B cell (primary cell): ENCODE measurements at places on chromosomes 4 and X. TPM values are rescaled to one million over a fixed set of nuclear protein-coding genes. Genes with fewer than 3 reads are reported as not detected.

GRCh38 chr4:120158841-120159463 lies 92.3 kb upstream of the MAD2L1 start:
- DNase-seq: no peak

DNA sequence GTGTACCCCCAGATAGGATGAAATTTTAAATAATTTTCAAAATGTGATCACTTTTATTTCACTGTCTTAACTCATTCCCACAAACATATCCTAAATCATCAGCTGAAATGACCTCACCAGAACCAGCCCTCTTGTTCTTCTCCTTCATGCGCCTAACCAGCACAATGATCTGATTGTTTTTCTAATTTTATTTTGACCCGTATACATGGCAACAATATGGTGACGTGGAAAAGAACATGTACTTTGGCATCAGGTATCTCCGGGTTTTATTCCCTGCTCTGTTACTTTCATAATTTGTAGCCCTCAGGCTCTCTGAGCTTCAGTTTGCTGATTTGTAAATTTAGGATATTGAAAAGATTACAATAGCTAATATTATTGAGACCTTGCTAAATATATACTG lies 562.4 kb upstream of the ZFP42 start:
- DNase-seq: no peak

GRCh38 chrX:153411988-153412574 lies 809 bp downstream of the ZFP92 start:
- DNase-seq: no peak

The PRSS12 gene
- not detected in 2 replicates for total RNA-seq

DNA sequence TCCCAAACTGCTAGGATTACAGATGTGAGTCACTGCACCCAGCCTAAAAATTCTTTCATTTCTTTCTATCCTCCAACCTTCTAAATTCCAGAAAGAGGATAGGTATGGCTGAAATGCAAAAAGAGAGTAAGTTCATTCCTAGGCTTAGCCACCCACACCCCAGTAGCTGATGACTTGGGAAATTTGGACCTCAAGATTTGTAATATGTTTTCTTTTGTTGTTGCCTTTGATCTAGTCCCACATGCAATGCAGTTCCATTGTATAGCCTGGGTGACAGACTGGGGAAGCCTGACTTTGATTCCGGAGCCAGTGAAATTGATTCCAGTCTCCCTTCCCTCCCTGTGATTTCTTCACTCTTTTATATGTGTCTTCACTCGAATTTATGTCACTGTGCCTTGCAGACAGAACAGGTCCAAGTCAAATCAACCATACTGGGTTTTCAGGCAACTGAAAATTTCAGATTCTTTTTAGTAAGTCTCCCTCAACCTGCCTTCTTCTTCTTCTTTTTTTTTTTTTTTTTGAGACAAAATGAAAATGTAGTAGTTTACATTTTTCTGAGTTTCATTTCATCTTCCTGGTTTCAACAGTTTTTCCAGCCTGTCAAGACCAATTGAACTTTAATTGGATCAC lies 176.2 kb upstream of the RBPJ start:
- no peak for DNase-seq

DNA sequence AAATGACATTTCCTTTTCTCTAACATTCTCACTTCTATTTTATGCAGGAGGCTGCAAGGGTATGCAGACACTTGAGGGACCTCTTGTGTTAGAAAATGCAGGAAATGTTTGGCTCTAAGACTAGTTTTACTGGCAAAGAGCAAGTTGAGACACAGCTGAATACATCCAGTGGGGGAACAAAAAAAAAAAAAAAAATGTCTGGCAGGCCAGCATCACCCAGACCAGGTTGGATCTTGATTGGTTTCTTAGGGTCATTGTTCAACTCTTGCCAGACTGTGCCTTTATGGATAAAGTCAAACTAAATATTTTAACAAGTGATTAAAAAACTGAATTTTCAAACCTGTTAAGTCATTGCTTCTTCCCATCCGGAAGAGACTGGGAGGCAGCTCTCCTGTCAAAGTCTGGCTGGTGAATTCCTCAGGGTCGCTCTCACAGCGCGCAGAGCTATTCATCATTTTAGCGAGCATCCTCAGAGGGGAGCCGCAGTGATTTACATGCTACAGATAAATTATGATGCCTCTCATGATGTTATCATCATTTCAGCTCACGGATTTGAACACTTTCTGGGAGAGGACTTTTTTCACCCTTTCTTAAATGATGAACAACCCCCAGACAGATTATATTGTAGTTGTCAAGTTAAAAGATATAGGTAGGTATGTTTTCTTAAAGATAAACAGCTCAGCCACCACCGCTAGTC lies 23.6 kb upstream of the PACRGL start:
- DNase-seq: no peak

DNA sequence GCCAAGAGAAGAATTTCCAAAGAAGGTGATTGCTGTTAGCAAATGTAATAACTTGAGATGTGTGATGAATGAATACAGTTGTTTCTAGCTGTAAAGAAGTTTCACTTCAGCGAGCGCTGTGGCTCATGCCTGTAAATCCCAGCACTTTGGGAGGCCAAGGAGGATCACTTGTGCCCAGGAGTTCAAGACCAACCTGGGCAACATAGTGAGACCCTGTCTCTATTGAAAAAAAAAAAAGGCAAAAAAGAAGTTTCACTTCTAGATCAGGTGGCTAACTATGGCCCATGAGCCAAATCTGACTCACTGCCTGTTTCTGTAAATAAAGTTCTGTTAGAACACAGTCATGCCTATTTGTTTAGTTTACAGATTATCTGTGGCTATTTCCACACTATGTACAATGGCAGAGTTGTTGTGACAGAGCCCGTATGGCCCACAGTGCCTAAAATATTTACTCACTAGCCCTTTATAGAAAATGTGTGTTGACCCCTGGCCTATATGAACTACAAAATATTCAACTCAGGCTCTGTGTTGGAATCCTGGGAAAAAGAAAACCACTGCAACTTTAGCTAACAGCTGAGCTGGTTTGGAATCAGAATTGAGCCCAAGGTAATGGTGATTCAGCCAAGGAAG lies 54.1 kb upstream of the PRPS1 start:
- DNase-seq: no peak

- DNase-seq: no peak
These were observed 90.3 kb downstream of the DHRSX start for GRCh38 chrX:2410279-2411020.

The RIPPLY1 gene
- not detected in 2 replicates for total RNA-seq

DNA sequence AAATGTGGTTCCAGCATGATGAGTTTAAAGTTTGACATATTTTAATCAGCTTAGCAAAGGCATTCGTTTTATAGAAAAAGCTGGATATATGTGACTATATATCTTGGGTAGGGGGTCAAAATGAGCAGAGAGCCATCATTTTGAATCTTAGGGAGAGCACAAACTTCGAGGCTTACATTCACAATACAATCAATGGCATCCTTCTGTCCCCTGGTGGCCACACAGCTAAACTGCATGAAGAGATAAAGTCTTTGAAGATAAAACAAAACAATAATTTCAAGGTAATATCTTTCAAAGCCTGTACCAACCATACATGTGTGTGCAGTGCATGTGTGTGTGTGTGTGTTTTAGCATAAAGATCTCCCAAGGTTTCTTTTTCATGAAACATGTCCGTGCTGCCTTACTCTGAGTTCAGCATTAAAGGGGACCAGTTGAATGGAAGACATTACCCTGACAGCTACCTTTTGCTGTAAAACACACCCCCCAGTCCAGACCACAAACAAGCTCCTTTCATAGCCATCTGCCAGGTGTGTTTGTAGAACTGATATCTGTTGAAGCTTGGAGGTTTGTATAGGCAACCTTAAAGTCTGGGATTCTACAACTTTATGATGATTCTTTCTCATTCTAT lies 22.0 kb downstream of the DYNLT3 start:
- peak; percentile 68 for DNase-seq

The LGI2 gene
- not detected in 2 replicates for total RNA-seq

DNA sequence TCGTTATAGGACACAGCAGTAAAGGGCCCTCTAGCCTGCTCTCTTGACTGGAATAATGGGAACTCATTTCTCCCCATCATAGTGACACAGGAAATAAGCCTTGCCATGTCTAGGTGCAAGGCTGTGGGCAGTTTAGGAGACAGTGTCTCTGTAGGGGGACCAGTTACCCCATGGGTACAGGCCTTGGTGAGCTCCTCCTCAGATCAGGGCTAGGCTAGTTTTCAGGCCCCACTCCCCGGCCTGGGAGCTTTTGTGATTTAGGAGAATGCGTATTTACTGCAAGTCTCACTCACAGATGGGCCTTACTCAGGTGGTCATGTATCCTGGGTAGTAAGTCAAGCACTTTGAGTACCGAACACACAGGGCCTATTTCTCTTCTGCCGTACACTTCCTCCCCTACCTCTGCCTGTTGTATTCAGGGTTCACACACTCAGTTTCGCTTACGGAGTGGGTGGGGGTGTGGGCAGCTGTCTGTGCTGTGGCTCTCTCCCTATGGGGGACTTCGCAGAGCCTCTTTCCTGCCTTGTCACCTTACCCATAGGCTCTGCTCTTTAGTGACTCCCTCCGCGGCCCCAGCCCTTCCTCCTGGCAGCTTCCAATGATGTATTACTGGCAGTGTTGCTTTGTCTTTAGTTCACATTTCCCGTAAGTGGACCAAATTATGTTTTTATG lies 34.2 kb downstream of the FAM193A start:
- DNase-seq: peak; percentile 56

The SHOX gene
- total RNA-seq: not detected in 2 replicates

DNA sequence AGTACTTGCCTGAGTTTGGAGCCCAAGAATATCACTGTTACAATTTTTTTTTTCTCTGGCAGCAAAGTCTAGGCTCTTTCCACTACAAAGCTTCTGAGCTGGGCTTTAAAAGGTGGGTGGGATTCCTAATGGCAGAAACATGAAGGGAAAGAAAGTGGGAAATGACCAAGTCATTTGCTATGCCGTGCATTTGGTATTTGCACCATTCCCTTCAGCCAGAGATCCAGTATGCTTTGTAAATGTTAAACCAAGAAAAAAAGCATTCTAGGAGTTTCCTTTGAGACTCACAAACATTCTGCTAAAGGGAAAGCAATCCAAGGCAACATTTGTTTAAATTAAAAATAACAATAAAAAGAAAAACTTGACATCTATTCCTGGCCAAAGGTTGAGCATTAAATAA lies 451.2 kb downstream of the RAB28 start:
- DNase-seq: no peak

DNA sequence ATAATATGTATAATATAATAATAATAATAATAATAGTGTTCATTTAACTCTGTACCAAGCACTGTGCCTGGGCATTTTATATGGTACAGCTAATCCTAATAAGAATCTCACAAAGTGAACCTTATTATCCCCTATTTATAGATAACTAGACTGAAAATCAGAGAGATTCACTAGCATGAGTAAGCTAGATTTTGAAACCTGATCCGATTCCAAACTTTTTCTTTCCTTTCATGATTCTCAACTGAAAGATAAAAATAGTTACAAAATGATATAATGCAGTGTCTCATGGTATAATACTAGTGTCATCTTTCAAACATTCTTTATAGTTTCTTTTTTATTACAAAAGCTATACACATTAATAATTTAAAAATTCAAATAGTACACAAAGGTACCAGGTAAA lies 55.9 kb upstream of the RNF128 start:
- DNase-seq: no peak

- DNase-seq: no peak
These were observed 2.0 kb downstream of the SRPK3 start for GRCh38 chrX:153782871-153783270.

The USP17L11 gene
- total RNA-seq: not detected in 2 replicates

DNA sequence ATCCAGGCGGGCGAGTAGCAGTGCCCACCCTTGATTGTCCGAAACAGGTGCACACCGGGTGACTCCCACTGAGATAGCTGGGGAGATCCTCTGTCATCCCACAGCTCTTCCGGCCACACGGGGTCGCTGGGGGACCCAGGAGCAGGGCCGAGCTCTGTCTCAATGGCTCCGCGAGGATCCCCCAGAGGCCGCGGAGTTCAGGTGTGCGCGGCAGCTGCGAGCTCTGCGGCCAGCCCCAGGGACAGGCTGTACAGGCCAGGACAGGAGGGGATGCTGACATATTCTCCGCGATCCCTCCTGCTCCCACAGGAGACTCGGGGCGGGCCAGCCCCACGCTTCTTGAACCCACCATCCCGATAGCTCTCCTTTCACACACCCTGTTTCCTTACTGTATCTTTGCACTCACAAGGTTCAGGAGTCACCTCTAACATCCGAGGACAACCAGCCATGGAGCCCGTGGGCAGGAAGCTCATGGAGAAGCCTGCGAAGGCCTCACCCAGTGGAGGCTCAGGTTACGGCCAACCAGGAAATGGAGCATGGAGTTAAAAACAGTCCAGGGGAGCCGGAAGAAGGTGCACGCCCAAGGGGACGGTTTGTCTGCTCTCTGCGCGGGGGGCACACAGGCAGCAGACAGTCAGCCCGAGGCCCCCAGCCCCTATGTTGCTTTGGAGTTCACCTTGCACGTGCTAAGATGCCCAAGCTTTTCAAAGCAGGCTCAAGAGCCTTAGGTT lies 77.9 kb upstream of the AMELX start:
- DNase-seq: no peak

The NFXL1 gene
- total RNA-seq: 16.5 and 16.6 TPM in 2 replicates

The CYLC1 gene
- total RNA-seq: not detected in 2 replicates
